ENCODE measurements at places on chromosomes 13 and 19. TPM values are rescaled to one million over a fixed set of nuclear protein-coding genes. Genes with fewer than 3 reads are reported as not detected.

GRCh38 chr13:27177852-27178251, 6.2 kb upstream of the USP12 start:
- no peak for DNase-seq

GRCh38 chr19:6417713-6418561, 6.7 kb downstream of the KHSRP start:
- no peak for DNase-seq

DNA sequence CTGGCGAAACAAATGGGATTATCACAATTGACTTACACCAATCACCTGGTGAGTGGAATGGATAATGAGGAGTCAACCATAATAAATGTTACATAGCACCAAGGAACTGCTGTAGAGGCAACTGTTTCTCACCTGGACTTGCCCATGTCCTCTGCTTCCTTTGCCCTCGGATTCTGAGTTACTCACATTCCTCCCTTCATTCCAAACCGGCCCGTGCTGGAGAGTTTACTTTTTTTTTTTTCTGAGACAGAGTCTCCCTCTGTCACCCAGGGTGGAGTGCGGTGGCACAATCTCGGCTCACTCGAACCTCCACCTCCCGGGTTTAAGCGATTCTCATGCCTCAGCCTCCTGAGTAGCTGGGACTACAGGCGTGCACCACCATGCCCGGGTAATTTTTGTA, 41.5 kb upstream of the TSC22D1 start:
- no peak for DNase-seq

The PIBF1 gene
- 20.9 TPM for total RNA-seq

DNA sequence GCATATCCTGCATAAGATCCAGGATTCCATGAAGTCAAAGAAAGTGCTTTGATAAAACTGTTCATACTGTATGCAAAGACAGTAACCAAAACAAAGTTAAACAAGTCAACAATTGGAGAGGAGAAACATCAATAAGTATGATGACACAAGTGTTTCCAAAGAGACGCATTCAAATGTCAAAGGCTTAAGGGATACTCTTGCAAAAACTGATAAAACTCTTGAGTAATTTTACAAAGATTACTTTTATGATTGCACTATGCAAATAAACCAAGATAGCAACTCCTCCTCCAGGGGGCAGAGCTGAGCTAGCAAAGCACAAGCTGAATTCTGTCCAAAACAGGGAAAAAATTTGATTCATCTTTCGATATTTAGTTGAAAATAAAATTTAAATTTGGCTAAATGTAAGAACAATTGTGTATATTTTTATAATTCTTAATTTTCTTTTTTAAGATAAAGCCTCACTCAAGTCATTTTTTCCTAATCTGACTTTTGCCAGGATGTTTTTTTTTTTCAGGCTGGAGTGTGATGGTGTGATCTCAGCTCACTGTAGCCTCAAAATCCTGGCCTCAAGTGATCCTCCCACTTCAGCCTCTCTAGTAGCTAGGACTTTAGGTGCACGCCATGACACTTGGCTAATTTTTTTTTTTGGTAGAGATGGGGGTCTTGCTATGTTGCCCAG, 84.0 kb downstream of the MZT1 start:
- peak; percentile 39 for DNase-seq

The RFX2 gene
- total RNA-seq, result 10.3 TPM

DNA sequence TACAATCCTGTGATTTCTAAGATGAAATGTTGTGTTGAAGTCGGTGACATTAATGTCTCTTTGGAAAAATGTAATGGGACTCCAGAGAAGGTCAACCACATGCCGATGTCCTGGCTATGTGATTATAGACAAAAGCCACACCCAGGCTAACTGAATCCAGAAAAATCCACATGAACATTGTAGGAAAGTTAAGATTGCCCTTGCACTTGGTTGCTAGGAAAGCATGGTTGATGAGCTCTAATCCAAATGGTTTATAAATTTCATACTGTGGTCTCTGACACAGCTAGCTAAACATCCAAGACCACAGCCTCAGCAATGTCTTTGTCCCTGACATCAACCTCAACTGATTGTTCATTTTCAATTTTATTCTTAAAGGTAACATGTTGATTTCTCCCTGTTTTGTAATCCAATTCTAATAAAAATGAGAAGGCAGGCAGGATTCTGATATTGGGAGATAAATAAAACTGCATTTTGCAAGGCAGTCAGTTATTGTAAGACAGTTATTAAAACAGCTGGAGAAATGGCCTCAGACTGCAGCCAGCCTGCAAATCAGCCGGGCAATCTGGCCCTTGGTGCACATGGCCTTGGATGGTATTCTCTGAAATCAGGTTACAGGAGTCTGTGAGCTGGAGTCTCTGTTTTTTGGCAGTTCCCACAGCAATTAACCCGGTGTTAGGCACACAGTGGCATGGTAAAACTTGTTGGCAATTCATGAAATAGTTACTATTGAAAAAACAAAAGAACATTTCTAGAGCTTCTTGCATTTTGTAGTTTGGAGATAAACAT, 93.9 kb downstream of the STARD13 start:
- DNase-seq, result no peak

- DNase-seq, result no peak
Measured at GRCh38 chr13:73521985-73522524, 463.2 kb downstream of the KLF5 start.

DNA sequence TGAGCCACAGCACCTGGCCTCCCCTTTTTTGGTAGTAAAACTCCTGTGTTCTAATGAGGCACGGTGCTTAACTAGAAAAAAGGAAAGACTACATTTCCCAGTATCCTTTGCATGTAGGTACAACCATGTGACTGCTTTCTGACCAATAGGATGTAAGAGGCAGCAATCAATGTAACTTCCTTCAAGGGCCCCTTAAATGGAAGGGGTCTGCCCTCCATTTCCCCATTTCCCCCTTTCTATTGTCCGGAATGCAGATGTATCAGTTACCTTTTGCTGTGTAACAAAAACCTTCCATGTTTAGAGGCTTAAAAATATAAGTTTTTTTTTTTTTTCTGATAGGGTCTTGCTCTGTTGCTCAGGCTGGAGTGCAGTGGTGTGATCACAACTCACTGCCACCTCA, 2.2 kb downstream of the GPR32 start:
- DNase-seq, result no peak

DNA sequence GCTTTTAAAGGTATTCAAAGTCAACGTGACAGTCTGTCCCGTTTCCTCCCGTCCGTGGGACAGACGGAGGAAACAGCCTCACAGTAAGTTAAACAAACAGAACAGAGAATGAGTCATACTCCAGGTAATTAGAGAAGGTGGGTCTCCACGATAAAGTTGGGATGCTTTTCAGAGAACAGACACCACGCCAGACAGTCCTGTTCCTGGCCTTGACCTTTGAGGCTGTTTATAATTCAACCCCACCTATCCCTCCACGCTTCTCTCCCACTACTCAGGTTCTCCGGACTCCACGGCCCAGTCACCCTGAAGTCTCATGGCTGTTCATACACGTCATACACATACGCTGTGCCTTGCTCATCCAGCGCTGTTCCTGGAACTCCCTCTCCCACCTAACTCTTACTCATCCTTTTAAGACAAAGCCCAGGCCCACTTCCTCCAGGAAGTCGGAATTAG, 42.5 kb downstream of the ARHGEF18 start:
- no peak for DNase-seq

DNA sequence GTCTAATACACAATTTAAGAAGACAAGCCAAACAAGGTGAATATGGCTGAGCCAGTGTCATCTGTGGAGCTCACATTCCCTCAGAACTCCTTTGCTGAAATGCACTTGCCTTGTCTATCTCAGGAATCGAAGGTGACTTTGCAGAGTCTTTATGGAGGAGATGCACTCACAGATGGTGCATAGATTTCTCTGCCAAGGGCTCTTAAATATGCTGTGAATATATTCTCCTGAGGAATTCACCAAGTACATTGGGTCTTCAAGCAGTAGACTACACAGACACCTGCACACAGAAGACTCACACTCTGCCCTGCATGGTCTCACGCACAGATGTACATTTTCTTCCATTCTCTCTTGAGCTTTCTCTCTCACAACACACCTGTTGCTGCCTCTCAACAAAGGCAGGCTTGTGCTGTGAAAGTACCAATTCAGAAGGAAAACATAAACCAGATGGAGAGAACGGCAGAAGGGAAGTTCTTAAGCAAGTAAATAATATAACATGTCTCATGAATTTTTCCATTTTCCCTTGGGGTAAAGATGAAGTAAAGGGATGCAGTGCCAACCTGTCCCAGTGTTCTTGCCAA, 174.7 kb downstream of the DLEU7 start:
- DNase-seq, result no peak

DNA sequence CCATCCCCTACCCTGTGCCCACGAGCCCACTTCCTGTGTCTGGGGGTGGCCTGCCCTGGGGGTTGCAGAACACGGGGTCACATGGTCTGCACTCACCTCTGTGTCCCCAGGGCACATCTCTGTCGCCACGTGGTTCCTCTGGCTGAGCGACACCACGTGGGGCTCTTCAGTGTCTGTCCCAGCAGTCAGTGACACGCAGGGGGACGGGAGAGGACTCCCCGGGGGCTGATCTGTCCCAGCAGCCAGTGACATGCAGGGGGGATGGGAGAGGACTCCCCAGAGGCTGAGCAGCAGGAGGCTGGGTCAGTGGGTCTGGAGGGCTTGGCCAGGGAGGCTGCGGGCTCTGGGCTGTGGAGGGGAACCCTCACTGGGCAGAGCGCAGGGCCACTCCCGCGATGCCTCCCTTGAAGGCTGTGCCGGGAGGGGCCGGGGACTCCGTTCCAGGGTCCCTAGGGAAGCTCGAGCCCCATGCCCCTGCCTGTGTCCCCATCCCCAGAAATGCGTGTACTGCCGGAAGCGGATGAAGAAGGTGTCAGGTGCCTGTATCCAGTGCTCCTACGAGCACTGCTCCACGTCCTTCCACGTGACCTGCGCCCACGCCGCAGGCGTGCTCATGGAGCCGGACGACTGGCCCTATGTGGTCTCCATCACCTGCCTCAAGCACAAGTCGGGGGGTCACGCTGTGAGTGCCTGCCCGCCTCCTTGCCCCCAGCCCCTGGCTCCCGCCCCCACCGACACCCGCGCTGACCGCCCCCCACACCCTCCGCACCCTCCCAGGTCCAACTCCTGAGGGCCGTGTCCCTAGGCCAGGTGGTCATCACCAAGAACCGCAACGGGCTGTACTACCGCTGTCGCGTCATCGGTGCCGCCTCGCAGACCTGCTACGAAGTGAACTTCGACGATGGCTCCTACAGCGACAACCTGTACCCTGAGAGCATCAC, 174.8 kb downstream of the KDM4B start:
- DNase-seq, result peak; percentile 39

DNA sequence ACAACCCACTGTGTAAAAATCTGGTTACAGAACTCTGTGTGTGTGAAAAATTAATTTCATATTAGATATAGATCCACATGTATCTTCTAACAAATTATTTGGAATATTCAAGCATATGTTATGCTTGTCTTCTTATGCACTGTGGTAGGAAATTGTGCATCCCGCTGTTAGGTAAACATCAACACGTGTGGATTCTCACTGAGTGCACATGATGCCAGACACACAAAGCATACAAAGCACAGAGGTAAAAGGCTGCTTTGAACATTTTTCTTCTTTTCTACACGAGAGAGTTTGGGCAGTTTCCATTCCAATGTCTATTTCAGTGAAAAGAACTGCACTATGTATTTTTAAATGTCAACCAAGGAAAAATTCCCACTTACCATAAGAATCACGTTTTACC, 354.9 kb downstream of the PCDH9 start:
- no peak for DNase-seq

The ZNF345 gene
- total RNA-seq, result 3.6 TPM

GRCh38 chr13:112346899-112347229, 29.3 kb upstream of the SPACA7 start:
- no peak for DNase-seq

The KCTD15 gene
- total RNA-seq, result 7.5 TPM

- DNase-seq, result no peak
Measured at GRCh38 chr19:42514449-42514848, 13.8 kb downstream of the CEACAM1 start.

The LIM2 gene
- total RNA-seq, result not detected

DNA sequence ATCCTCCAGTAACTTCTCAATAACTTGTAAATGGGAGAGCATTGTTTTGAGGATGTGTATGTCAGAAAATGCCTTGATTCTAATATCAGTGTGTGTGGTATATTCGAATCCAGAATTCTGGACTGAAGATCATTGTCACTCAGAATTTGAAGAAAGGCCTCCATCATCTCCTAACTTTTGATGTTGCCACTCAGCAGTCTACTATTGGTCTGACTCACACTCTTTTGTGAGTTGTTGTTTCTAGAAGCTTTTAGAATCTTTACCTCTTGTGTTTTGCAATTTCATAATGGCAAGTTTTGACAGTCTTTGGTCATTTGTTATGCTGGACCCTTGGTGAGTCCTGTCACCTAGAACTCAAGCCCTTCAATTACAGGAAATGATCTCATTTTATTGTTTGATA, 77.0 kb downstream of the RUBCNL start:
- no peak for DNase-seq

The SIAH3 gene
- 0.33 TPM for total RNA-seq

DNA sequence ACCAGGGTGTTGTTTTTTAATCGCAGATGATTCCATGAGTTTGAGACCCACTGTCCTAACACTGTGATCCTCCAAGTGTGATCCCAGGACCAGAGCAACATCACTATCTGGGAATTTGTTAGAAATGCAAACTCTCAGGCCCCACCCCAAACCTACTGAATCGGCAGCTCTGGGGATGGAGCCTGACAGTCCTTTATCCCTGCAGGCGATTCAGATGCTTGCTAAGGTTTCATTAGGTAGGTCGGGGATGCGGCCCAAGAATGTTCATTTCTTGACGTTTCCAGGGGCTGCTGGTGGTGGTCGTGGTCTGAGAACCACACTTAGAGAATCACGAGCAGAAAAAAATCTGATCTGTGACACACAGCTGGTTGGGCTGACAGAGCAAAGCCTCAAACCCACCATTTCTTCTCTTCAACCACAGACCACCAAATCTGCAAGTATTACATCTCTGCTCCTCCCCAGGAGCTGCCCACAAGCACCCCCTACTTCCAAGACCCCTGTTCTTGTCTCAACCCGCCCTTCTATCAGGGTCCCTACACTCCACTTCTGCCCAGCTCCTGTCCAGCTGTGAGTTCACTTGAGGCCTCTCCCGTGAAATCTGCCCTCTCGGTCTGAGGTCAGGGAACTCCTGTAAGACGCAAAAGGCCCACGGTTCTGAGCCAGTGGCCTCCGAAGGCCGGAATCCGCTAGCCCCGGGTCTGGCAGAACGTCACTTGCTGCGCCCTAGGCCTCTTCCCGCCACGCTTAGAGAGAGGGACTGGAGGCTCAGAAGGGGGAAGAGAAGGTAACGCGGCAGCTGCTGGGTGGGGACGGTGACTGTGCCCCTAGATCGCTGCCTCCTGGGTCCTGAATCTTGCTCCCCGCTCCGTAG, 1.1 kb upstream of the FARP1 start:
- peak; percentile 1 for DNase-seq

GRCh38 chr13:91381371-91381770, 17.1 kb upstream of the GPC5 start:
- no peak for DNase-seq

The OR4F17 gene
- not detected for total RNA-seq

DNA sequence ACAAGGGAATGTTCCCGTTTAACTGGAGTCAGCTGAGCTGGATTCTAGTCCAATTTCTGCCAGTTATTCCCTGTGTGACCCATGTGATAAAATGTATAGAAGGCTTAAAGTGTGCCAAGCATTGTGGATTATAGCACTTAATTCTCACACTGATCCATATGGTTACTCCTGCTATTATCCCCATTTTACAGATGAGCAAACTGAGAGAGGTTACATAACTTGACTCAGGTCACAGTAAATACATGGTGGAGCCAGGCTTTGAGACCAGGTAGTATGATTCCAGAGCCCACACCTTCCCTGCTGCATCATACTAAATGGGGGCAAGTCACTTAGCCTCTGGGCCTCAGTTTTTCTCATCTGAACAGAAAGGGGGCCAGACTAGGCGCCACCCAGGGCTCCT, 2.0 kb upstream of the DHRS12 start:
- DNase-seq, result no peak

Data from activated naive CD8-positive, alpha-beta T cell treated with anti-CD3 and anti-CD28 coated beads for 36 hours (primary cell).